Activated T-cell treated with anti-CD3 and anti-CD28 coated beads, Interleukin-2, amount 50 U/mL, for 72 hours (primary cell): ENCODE measurements at places on chromosomes 7 and 10.
A peak's percentile ranks its signal among the peaks of the same experiment; 100 is the strongest.

DNA sequence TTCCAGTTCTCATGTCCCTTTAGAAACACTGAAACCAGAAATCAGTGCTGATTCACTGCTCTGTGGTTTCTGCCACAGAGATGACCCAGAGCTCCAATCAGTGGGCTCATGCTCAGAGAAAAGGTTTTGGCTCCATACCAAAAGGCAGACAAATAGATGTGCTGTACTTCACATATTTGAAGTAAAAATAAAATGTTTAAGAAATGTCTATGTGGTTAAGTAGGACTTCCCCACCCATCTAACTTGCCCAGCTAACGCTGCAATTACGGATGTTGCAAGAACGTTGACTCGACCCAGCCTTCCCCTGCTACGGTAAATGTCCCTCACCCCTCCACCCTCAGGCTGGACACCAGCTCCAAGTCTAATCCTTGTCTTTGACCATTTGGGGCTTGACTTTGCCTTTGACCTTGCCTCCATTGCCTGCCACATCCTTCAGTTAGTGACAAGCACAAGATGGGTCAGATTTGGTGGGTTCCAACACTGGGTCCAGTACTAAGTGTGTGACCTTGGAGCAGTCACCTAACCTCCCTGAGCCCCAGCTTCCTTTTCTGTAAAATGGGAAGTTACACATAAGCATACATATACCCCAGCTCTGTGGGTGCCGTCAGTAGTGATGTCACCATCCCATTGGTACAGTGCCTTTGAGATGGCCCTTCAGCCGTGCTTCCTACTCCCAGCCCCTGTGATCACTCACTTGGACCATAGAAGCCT lies 95.8 kb downstream of the CHST15 start:
- H3K27me3 ChIP-seq: peaks cover 35% of the 10 kb centered on the region
- DNase-seq: no peak
- no peaks in the 10 kb centered on the region for H3K36me3 ChIP-seq
- no peak overlapping the region for H3K4me3 ChIP-seq
- no peak overlapping the region for H3K27ac ChIP-seq
- H3K4me1 ChIP-seq: peaks cover 16% of the 10 kb centered on the region

- H3K27me3 ChIP-seq: no peaks in the 10 kb centered on the region
- no peak overlapping the region for H3K27ac ChIP-seq
- no peak for DNase-seq
- H3K36me3 ChIP-seq: no peaks in the 10 kb centered on the region
- no peaks in the 10 kb centered on the region for H3K4me1 ChIP-seq
Observed at GRCh38 chr7:114021135-114021534, 102.3 kb upstream of the PPP1R3A start.

DNA sequence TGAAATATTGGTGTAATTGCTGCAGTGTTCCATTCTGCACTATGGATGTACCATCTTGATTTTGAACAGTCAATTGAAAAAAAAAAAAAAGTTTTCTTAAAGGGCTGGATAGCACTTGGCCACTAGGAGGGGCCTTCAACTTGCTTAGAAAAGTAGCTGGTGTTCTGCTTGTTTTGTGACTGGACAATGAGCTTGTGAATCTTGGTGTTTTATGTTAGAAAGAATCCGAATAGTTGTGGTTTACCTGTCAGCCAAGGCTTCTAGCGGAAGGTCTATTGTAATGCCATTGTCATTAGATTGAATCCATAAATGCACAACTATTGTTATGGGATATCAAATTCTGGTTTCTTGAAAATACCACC lies 77.1 kb downstream of the BMPER start:
- H3K27ac ChIP-seq: no peak overlapping the region
- H3K4me1 ChIP-seq: peaks cover 4% of the 10 kb centered on the region
- no peaks in the 10 kb centered on the region for H3K27me3 ChIP-seq
- DNase-seq: no peak
- H3K4me3 ChIP-seq: no peak overlapping the region
- H3K36me3 ChIP-seq: no peaks in the 10 kb centered on the region

- H3K27me3 ChIP-seq: no peaks in the 10 kb centered on the region
- H3K4me3 ChIP-seq: no peak overlapping the region
- H3K27ac ChIP-seq: no peak overlapping the region
- H3K36me3 ChIP-seq: no peaks in the 10 kb centered on the region
Observed at GRCh38 chr7:25087855-25088254, 37.2 kb downstream of the CYCS start.

GRCh38 chr10:82318534-82318933 lies 443.5 kb downstream of the NRG3 start:
- no peaks in the 10 kb centered on the region for H3K36me3 ChIP-seq
- no peak overlapping the region for H3K4me3 ChIP-seq
- no peaks in the 10 kb centered on the region for H3K4me1 ChIP-seq
- DNase-seq: no peak
- no peak overlapping the region for H3K27ac ChIP-seq

DNA sequence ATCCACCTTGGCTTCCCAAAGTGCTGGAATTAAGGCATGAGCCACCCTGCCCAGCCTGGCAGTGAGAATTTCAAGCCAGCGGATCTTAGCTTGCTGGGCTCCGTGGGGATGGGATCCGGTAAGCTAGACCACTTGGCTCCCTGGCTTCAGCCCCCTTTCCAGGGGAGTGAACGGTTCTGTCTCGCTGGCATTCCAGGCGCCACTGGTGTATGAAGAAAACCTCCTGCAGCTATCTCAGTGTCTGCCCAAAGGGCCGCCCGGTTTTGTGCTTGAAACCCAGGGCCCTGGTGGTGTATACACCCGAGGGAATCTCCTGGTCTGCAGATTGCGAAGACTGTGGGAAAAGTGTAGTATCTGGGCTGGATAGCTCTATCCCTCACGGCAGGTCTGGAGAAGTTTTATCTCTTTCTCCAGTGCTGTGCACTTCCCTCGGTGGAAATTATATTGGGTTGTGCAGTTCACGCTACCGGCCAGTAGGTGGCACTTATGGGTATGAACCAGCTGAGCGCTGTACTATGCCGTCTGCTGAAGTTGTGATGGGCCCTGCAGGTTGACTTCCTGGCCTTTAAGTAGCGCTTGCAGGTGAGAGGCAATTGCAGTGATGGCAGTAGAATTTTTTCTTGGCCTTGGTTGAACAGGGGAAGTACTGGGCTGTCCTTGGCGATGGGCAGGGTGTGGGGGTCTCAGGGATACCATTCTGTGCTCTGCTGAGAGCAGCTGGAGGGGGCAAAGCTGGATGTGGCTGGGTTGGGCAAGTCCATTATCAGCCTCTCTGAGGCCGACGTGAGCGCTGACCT lies 138.0 kb upstream of the MTPN start:
- H3K27ac ChIP-seq: no peak overlapping the region
- H3K4me1 ChIP-seq: no peaks in the 10 kb centered on the region
- DNase-seq: peak; percentile 44
- peaks cover 8% of the 10 kb centered on the region for H3K36me3 ChIP-seq
- no peak overlapping the region for H3K4me3 ChIP-seq

- no peaks in the 10 kb centered on the region for H3K27me3 ChIP-seq
- H3K36me3 ChIP-seq: no peaks in the 10 kb centered on the region
- H3K4me3 ChIP-seq: no peak overlapping the region
- no peaks in the 10 kb centered on the region for H3K4me1 ChIP-seq
- no peak overlapping the region for H3K27ac ChIP-seq
Observed at GRCh38 chr10:53135897-53136253, 363.3 kb upstream of the MBL2 start.

- peaks cover 2% of the 10 kb centered on the region for H3K36me3 ChIP-seq
- peaks cover 43% of the 10 kb centered on the region for H3K4me1 ChIP-seq
- peaks cover 32% of the 10 kb centered on the region for H3K27me3 ChIP-seq
- H3K27ac ChIP-seq: no peak overlapping the region
Observed at GRCh38 chr10:95783741-95784140, 27.8 kb downstream of the ENTPD1 start.

DNA sequence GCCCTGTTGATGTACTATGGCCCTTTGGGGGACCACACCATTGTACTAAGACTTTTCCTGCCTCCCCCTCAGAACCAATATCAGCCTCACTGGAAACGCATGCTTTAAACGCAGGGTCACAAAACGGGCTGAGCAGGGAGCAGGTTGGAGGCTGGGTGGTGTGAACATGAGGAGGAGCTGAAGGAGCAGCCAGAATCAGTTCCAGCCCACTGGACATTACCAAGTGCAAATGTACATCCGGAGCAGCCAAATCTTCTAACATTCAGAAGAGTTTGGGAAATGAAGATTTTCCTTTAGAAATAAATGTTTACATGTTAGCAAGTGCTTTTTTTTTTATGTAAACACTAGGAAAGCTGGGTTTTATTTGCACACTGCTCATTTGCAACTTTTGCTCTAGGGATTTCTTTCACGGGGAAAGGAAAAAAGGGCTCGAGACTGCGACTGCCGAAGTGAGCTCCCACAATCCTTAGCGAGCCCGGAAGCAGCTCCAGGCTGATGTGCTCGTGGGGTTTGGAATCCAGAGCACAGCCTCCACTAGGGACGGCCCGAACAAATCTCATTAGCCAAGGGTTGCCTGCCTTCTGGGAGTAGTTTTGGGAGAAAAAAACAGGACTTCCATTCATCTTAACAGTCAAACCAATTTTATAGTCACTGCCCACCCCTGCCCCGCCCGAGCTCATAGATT lies 108.0 kb upstream of the YAE1 start:
- no peak overlapping the region for H3K27ac ChIP-seq
- DNase-seq: no peak
- H3K4me1 ChIP-seq: no peaks in the 10 kb centered on the region
- H3K4me3 ChIP-seq: no peak overlapping the region

- H3K4me1 ChIP-seq: no peaks in the 10 kb centered on the region
- H3K27me3 ChIP-seq: peaks cover 20% of the 10 kb centered on the region
- no peak overlapping the region for H3K27ac ChIP-seq
- H3K4me3 ChIP-seq: no peak overlapping the region
- DNase-seq: no peak
Observed at GRCh38 chr10:4307910-4308309, 518.1 kb upstream of the AKR1E2 start.

DNA sequence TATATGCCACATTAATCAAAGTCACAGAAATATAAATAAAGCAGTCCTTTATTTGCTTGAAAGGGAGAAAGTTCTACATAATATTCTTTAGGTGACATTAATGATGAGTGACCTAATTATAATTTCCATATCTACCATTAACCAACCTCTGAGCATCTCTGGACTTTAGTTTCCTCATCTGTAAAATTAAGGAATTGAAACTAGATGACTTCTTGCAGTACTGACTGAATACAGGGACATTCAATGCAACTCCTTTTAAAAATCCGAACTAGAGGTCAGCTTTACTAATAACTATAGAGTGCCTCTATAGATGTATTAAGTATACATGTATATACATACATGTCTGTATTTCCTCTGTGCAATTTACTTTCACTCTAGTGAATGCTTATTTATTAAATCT lies 3.9 kb downstream of the FMC1 start:
- H3K27me3 ChIP-seq: no peaks in the 10 kb centered on the region
- no peak for DNase-seq
- H3K36me3 ChIP-seq: peaks cover 13% of the 10 kb centered on the region
- H3K4me3 ChIP-seq: no peak overlapping the region
- H3K27ac ChIP-seq: no peak overlapping the region

- no peaks in the 10 kb centered on the region for H3K27me3 ChIP-seq
- no peak overlapping the region for H3K4me3 ChIP-seq
- no peak for DNase-seq
Observed at GRCh38 chr7:81883801-81884393, 114.0 kb upstream of the HGF start.
